BJ (cell line): ENCODE measurements at places on chromosomes 11 and 22.
A peak's percentile ranks its signal among the peaks of the same experiment; 100 is the strongest.

DNA sequence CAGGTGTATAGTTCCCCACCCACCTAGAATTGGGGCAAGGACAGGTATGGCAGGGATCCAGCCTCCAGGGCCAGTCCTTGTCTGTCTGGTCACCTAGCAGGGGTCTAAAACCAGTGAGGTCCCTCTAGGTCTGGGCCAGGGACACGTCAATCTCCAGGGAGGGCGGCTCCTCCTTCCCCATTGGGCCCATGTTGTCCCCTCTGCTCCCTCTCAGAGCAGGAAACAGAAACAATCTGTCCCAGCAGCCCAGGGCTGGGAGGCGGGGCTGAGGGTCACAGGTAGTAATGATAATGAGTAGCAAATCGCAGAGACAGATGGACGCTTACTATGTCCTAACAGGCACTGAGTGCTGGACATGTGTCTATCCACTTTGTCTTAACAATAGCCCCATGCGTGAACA, 22.8 kb upstream of the SYT7 start:
- DNase-seq, result no peak

- DNase-seq, result no peak
These were observed at the start of gene MPEG1 for GRCh38 chr11:59212744-59213631. TSS of gene MPEG1 (minus strand) at chr11:59212927. CDS start at chr11:59212865, 62 bp downstream.

GRCh38 chr22:38870312-38870741, 1.7 kb downstream of the CBX6 start:
- DNase-seq, result no peak

DNA sequence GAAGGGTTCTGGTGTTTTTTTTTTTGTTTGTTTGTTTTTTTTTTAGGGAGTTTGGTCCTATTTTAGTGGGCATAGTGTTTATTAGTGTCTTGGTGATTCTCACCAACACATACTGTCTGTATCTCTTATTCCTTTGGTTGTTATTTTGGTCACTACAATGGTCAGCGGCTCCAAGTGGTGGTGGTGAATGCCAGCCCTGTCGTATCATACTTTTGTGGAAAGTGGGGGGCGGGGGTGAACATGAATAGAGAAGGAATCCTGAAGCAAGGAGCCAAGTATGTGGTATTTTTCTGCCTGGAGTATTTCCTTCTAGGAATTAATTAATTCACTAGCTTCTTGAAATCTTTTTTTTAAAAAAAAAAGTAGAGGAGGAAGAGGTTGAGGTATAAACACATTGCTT, 79.6 kb downstream of the GRK3 start:
- DNase-seq, result no peak

DNA sequence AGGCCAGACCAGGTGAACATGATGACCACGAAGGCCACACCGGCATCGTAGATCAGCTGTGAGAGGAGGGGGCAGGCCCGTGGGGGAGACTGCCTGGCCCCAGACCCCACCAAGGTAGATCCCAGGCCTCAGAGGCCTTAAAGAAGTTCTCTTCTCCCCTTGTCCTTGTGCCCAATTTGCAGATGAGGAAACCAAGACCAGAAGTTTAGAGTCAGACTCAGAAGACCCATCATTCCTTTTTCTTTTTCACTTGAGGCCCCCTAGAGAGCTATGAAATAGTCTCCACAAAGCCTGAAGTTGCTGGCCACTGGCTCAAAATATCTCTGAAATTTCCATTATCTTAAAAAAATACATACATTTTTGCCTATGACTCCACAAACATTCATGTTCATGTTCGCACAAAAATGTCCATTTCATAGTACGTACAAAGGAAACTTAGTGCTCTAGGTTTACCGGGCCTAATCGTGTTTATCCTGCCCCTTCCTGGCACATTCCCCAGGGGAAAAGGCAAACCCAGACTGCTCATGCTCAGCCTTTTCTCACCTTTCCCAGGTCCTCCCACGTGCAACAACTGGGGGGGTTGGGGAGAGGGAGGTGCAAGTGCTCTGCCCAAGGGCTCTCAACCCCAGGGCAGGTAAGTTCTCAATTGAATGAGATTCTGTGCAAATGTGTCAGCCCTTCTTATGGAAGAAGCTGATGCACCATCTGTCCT, 19.2 kb downstream of the SLC43A1 start:
- DNase-seq, result no peak

DNA sequence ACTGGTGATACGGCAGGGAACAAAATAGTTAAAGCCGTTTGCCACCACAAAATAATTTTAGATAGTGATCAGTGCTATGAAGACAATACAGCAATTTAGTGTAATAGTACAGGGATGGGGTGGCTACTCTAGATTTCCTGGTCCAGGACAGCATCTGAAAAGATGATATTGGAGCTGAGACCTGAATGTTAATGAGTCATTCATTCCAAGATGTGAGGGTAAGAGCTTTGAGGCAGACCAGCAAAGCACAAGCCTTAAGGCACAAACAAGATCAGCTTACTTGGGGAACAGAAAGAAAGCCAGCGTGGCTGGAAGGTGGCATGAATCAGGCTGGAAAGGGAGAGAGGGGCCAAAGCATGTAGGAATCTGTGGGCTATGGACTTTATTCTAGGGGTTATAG, 132.3 kb downstream of the TRIM44 start:
- no peak for DNase-seq

GRCh38 chr11:76604626-76605241, 65.8 kb downstream of the LRRC32 start:
- no peak for DNase-seq

DNA sequence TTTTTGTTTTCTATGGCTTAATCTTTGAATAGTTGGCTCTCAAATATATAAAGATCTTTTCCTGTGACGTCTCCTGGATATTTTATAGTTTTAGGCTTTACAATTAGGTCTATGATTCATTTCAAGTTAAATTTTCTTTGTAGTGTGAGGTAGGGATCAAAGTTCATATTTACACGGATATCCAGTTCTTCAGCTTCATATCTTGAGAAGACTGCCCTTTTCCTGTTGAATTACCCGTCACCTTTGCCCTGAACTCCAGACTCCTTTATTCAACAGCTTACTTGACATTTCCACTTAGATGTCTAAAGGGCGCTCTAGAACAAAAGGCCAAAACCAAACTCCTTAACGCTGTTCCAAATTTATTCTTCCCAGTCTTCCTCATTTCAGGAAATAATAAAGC, 51.7 kb downstream of the TTC17 start:
- DNase-seq, result no peak

- DNase-seq, result no peak
These were observed 2.3 kb downstream of the SHANK3 start for GRCh38 chr22:50674606-50675552.

DNA sequence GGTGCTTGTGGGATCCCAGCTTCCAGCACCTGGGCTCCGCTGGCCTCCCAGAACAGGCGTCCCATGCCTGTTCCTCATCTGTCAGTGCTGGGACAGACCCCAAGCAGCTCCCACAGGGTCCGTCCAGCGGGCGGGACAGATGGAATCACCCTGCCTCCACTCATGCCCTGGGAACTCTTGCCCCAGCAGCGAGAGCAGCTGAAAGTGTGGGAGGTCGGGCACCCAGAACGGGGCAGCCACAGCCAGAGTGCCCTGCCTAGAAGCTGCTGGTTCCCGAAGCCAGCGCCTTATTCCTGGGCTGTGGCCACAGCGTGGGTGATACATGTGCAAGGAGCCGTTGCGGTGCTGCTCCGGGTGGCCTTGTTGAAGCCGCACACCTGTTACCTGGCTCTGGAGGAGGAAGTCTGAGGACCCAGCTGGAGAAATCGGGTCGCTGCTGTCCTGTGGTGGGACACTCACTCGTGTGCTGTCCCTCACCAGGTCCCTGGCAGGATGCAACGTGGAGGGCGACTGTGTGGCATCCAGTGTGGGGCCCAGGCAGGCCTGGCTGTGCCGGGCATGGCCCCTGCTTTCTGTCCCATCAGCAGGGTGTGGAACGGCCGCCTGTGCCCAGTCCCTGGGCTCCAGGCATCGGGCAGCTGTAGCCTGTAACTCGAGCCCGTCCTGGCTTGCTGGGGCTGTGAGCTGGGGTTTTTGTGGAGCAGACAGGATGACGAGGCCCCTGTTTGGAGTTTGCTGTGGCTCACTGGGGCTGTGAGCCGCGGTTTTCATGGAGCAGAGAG, 16.2 kb downstream of the GRAMD4 start:
- DNase-seq, result no peak

DNA sequence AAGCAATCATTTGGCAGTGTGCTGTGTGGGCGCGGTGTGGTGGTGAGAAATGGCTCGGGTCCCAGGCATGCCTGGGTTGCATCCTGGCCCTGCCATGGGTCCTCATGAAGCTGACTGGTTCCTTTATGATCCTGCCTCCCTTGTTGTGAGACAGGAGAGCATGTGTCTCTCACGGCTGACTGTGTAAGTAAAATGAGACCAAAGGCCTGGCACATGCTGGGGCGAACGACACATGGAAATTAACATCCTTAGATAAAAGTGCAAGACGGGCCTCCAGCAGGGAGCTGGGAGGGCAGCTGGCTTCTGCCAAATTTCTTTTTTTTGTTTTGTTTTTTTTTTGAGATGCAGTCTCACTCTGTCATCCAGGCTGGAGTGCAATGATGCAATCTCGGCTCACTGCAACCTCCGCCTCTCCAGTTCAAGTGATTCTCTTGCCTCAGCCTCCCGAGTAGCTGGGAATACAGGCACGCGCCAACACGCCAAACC, 9.4 kb upstream of the FBLN1 start:
- DNase-seq, result peak; percentile 47

DNA sequence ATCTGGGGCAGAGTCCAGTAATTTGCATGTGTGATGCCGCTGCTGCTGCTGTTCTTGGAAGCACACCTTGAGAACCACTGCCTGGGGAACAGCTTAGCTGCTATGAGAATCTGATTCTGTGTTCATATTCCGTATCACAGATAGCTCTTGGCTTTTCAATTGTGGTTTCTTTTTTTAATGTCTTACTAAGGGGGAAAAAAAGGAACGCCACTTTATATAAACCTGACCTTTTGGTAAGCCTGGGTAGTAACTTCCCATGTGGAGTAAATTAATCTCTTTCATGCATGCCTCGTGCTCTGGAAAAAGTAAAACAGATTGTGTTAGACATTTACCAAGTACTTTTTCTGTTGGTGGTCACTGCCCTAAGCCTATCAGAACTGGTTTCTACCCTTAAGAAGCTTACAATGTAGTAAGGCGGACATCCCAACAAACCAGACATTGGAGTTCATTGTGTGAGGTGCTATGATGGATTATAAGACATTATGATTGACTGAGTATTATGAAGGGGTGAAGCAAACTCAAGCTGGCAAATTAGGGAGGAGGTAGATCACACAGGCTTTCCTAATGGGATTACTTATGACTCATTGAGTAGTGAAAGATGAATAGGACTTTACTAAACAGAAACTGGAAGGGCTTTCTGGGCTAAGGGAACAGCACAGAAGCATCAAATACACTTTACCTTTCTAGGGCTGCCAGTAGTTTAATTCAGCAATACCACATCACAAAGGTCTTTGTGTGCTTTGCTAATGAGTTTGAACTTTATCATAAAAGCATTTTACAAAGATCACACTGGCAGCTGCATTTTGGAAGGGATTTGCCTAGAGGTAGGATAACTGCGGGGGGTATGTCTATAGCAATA, 64.7 kb downstream of the MAML2 start:
- no peak for DNase-seq

DNA sequence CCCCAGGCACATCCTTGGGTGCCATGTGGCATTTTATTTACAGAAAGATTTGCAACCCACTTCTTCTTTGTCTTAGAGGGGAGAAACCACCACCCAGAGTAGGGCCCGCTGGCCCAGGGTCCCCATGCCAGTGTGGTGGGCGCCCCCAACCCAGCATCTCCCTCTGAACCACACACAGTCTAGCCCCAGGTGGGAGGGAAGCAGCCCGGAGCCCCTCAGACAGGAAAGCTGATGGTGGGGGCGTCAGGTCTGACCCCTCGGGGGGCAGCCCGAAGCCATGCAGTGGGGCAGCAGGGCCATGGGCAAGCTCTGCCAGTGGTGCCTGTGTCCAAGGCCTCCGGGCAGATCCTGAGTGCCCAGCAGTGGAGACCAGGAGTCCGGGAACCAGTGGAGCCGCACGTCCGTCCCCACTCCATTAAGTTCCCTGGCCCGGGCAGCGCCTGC, 11.7 kb downstream of the TRPM5 start:
- no peak for DNase-seq

DNA sequence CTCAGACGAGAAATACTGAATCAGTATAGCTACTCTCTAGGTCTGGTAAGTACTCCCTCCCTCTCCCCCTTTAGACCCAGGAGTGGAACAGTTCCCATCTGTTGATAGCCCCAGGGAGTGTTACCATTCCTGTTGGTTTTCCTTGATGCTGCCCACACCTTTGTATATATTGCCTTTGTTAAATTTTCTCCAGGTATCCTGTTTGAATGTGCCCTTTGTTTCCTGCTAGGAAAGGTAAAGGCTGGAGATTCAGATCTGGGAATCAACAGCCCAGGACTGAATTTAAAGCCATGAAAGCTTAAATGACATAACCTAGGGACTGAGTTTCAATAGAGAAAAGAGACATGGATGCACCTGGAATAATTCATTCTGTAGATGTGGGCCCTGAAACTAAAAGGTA, 68.3 kb downstream of the CCDC83 start:
- DNase-seq, result no peak

GRCh38 chr11:37948258-37948657, 1350.2 kb upstream of the RAG2 start:
- no peak for DNase-seq

- no peak for DNase-seq
These were observed 56.0 kb downstream of the COMMD9 start for GRCh38 chr11:36233204-36233603.

GRCh38 chr11:134543645-134544044, 131.6 kb upstream of the B3GAT1 start:
- DNase-seq, result no peak
